Activated CD4-positive, alpha-beta T cell treated with anti-CD3 and anti-CD28 coated beads, Interleukin-10, Interleukin-2, amounts not matched to agents 100 ng/mL and 50 ng/mL, durations not matched to agents 16 hours and 8 hours (primary cell): ENCODE measurements at places on chromosomes 1 and 21.
A peak's percentile ranks its signal among the peaks of the same experiment; 100 is the strongest.

DNA sequence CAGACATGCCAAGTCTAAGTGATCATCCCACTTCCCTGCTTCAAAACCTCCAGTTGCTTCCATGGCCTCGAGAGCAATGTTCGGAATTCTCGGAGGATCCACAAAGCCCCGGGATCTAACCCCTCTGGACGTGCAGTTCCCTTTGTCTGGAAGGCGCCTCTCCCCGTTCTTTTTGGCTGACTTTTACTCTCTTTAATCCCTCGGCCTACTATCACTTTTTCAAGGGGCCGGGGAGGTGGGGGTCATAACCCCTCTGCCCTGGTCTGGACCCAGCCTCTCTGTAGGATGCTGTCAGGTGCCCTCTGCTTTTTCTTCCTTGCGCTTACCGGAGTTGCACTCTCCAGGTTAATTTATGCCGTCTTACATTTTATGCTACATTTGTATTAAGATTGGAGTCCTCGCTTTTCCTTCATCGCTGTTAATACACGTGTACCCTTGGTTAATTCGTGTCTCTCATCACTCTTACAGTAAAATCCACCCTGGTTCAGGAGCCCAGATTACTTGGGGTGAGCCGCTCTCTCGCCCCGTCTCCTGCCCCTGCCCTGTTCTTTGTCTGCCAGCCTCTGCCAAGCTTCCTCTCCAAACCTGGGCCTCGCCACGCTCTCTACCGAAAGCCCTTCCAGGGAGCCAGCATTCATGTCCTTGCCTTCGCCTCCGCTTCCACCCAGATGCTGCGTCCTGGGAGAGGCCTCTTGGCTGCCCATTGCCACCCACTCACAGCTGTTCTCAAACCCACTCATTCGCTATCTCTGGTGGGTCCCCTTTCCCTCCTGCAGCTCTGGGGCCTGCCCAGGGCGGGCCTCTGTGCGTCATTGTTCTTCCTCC lies 448.6 kb downstream of the CAMTA1 start:
- no peak for DNase-seq

GRCh38 chr1:224615861-224616755 lies at the start of gene CNIH3:
CNIH3 (plus strand) TSS chr1:224616317; CDS start chr1:224617175, 858 bp downstream.
- DNase-seq: peak; percentile 16

DNA sequence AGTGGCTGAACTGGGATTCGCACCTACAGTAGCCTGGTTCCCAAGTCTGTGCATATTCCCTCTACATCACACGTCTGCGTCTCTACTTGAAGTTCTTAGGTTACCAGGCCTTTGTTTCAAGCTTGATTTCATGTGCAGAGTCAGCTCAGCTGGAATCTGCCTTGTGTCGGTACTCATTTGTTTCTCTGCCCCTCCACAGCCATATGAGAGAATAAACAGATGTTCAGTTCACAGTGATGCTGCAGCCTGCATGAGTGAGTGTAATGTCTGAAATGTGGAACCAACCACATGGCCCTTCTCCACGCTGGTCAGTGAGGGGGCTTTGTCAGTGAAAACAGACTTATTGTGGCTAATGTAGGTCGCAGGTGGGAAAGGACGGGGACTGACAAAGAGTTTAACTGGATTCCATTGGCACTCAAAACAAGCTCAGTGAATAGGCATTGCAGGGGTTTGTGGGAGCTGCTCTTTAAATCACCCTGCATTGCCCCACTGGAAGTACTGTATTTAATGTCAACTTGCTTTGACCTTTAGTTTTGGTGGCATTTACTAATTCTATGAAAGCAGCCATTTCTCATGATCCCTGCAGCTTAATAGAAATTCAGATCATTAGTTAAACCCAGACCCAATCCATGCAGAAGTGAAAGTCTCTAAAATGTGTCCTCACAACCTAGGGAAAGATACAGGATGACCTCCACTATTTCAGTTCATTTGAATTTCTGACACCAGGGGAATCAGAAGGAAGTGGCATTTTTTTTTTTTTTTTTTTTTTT lies 136.4 kb upstream of the FAM78B start:
- no peak for DNase-seq

GRCh38 chr1:87450615-87451209 lies 122.0 kb downstream of the LMO4 start:
- peak; percentile 25 for DNase-seq

- no peak for DNase-seq
These were observed 102.1 kb upstream of the ZBTB40 start for GRCh38 chr1:22349362-22350043.

DNA sequence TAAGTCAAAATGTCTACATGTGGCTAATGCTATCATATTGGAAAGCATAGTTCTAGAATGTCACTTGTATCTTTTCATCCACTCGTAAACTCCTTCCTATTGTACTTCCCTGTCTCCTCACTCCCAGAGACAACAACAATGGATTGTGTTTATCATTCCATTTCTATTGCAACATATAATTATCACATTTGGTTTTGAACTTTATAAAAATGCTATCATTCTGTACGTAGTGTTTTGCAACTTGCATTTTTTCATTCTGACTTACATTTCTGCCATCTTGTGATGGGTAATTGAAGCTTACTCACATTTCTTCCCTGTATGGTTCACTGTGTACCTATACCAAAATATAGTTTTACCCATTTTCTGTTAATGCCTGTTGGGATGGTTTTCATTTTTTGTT lies 14.5 kb upstream of the CSF3R start:
- no peak for DNase-seq

DNA sequence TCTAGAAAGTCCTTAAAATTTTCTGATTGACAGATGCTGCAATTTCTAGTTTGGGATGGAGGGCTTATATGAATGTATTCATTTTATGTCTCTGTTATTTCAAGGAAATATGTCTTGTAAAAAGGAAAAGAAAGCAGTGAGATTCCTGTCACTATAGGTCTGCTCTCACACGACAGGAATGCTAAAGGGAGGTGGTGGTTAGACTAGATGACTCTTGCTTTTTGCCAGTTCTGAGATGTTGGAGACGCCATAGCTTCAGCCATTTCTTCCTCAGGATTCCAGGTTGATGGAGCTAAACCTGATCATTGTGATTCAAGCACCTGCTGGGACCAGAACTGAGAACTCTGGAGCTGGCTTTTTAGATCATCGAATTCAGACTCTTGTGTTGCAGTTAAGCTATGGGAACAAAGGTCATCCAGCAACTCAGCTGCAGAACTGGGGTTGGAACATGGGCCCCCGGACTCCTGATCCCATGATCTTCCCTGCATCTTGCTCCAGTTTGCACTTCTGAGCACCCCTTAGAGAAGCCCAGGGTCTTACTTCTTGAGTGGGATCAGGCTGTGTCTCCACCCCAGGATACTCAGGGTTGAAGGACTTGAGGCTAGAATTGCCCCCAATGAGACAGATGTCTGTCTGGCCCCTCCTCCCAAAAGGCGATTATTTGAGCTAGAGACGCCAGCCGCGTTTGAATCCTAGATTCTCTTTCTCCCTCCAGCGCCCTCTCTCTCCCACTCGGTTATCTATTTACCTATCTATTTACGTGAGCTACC lies 46.7 kb upstream of the FOXO6 start:
- no peak for DNase-seq

- DNase-seq: no peak
These were observed 2.3 kb downstream of the PACC1 start for GRCh38 chr1:212412374-212412773.

- no peak for DNase-seq
These were observed 42.6 kb downstream of the PKN2 start for GRCh38 chr1:88726697-88727096.

DNA sequence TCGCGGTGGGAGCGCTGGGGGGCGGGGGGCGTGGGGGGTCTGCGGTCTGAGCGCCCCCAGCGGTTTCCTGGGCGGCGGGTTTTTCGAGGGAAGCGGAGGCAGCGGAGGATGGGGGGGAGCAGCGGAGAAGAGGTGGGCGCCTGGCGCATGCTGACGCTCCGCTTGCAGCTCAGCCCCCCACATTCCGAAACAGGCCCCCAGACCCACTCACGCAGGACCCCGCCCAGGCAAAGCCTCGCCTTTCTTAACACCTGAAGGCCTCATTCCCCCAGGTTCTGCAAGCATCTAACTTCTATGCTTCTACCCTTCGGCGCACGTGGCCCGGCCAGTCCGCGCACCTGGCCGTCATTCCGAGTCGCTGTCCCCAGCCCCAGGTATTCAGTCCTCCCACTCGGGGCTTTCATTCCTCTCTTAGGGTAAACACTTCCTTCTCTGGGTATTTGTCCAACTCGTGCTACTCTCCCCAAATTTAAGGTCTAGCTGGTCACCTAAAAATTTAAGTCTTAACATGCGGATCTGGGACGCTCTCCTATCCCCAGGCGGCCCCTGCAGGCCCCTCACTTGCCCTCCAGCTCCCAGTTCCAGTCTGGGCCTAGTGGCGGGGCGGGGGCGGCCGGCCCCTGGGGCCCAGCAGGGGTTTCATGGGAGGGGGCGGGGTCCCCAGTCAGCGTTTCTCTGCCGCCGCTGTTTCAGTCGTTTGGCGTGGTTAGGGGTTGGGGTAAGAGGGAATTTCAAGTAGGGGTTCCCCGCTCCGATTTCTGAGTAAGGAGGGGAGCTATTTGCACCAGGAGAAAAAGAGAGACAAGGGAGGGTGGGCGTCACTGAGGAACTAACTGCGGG lies 2.8 kb upstream of the ZBTB7B start:
- DNase-seq: peak; percentile 65

GRCh38 chr21:44996096-44996495 lies 56.3 kb downstream of the SLX9 start:
- DNase-seq: no peak

- no peak for DNase-seq
These were observed 47.2 kb downstream of the LRRC53 start for GRCh38 chr1:74465193-74465681.

DNA sequence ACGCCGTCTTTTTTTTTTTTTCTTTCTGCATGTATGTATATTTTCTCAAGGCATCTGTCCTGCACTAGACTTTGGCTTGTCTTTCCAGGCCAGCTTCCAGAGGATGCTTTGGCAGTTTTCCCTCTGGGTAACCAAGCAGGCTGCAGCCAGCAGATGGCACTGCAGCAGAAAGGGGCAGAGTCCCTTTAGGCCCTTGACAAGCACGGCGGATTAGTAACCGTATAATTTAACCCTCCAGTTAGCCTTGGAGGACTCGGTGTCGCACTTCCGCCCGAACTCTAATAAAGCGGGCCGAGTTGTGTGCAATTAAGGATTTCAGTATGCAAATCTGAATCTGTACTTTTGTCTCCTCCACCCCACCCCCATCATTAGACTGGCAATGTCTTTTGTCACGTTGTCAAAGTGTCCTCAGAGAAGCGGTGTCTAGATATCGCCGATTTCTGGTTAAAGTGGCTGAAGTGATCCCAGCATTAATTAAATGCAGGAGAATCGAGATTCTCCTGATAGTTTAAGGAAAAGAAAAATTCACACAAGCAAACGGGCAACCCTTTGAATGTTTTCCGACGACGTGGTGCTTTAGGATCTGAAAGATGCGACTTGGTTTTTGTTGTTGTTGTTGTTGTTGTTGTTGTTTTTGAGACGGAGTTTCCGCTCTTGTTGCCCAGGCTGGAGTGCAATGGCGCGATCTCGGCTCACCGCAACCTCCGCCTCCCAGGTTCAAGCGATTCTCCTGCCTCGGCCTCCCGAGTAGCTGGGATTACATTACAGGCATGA lies 1.1 kb upstream of the TMEM167B start:
- DNase-seq: peak; percentile 61

- no peak for DNase-seq
These were observed 15.0 kb downstream of the EGLN1 start for GRCh38 chr1:231407049-231407448.

DNA sequence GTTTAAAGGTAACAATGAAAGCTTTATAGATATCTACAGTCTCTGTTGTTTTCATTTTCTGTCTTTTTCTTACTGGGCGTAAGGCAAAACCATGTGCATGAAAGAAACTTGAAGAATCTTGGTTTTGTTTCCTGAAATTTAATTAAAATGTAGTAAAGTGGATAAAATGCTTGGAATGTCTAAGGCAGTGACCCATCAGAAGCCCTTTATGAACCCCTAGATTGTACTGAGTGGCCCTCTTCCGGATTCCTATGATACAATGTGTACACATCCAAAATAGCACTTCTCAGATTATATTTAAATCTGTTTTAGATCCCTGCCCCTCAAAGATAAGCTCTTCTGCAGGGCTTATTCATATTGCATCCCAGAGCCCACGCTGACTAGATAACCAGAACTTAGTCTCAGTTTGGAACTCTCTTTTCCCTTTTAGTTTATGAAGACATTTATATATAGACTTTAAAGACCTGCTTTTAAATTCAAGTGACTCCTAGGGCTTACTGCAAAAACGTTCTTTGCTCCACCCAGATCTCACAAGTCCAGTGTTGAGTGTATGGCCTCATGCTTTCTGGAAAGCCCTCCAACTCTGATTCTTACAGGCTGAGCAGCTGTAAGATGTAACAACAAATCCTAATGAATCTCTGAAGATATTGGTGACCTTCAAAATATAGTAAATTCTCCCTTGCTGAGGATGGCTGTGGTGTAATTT lies 142.9 kb downstream of the LRRC7 start:
- no peak for DNase-seq

GRCh38 chr21:28823429-28823828 lies 169.2 kb downstream of the LTN1 start:
- no peak for DNase-seq

DNA sequence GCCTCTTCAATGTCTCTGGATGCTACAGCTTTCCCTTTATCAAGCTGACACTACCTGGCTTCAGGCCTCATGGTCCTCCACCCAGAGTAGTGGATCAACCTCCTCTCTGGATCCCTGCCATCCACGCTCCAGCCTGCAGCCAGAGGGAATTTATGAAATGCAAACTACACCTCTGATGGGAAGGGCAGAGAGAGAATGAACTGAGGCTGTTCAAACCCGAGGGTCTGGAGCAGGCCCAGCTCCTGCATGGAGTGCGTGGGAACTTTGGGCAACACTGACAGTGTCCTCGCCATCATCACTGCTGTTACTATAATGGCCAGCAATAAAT lies 157.8 kb downstream of the TRABD2B start:
- DNase-seq: no peak

GRCh38 chr1:91764471-91765115 lies 121.4 kb downstream of the TGFBR3 start:
- no peak for DNase-seq

GRCh38 chr1:157106813-157107189 lies 7.2 kb upstream of the ETV3L start:
- no peak for DNase-seq

DNA sequence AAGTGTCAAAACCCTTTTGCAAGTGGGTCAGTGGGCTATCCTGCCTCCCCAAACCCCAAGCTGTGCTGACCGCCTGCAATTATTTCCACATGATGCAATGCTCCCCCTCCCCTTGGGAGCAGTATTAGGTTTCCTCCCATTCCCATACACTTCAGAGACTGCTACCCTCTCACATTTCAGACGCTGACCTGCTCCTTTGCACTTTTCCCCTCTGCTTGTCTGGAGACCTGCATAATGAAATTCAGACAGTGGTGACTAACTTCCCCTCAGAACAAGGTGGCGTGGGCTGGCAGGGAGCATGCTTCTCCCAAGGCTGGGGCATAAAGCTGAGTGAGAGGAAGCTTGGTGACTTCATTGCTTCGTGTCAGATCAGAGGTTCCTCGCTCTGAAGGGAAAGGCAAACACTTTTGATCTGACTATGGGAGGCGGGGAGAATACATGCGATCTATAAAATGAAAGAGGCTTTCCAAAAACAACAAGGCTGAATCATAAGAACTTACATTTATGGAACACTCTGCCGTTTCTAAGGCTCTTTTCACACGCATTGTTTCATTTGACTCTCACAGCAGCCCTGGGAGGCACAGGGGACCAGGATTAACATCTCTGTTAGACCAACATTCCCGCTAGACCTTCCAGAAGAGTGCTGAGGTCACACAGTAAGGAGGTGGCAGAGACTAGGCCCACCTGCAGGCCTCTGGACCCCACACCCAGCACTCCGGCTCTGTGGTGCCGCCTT lies 27.5 kb upstream of the ROR1 start:
- DNase-seq: peak; percentile 66

GRCh38 chr1:181777812-181778211 lies 283.7 kb downstream of the ZNF648 start:
- no peak for DNase-seq

- no peak for DNase-seq
These were observed 37.2 kb downstream of the ATP2B4 start for GRCh38 chr1:203663821-203664220.
